ENCODE measurements at places on chromosomes 3 and 15. TPM values are rescaled to one million over a fixed set of nuclear protein-coding genes. Genes with fewer than 3 reads are reported as not detected.

The GOLGA8J gene
- 0.06 TPM for total RNA-seq

The TTLL3 gene
- 7.2 TPM for total RNA-seq

The PCYT1A gene
- total RNA-seq = 37.4 TPM

The LIPC gene
- 0.11 TPM for total RNA-seq

The CCNB2 gene
- total RNA-seq = 97.1 TPM

The ARPP21 gene
- 0.08 TPM for total RNA-seq

The HEG1 gene
- 7.5 TPM for total RNA-seq

The ZNF660 gene
- not detected for total RNA-seq

The FBXW12 gene
- not detected for total RNA-seq

The SH3GL3 gene
- total RNA-seq = 0.67 TPM

The CASR gene
- total RNA-seq = not detected

The SPINT1 gene
- 0.85 TPM for total RNA-seq

The ZNF774 gene
- 0.62 TPM for total RNA-seq

The HRH1 gene
- 8.0 TPM for total RNA-seq

The RASL12 gene
- total RNA-seq = 0.10 TPM

The ANKRD34C gene
- not detected for total RNA-seq

The ANKDD1A gene
- 1.8 TPM for total RNA-seq

The TXNRD3 gene
- total RNA-seq = 6.5 TPM

The COL8A1 gene
- not detected for total RNA-seq

The MYO5C gene
- total RNA-seq = 5.4 TPM

The TAMM41 gene
- 27.6 TPM for total RNA-seq

The PLSCR2 gene
- not detected for total RNA-seq

The ANKRD63 gene
- 0.54 TPM for total RNA-seq

The PATL2 gene
- 0.24 TPM for total RNA-seq

The CLDN18 gene
- not detected for total RNA-seq

The EXD1 gene
- total RNA-seq = not detected

The GOLGA8G gene
- total RNA-seq = not detected

The CLDN11 gene
- 0.20 TPM for total RNA-seq

The CPEB1 gene
- total RNA-seq = 2.9 TPM

The HES1 gene
- 11.4 TPM for total RNA-seq

The B3GALNT1 gene
- total RNA-seq = 0.10 TPM

The C2CD4B gene
- total RNA-seq = 0.07 TPM

The CPN2 gene
- total RNA-seq = not detected

The GABRR3 gene
- not detected for total RNA-seq

The RBM6 gene
- total RNA-seq = 32.9 TPM

The CKMT1B gene
- total RNA-seq = 3.8 TPM

The ANKUB1 gene
- total RNA-seq = 0.06 TPM

The GRK7 gene
- not detected for total RNA-seq

The ITGA11 gene
- 7.8 TPM for total RNA-seq

The ST3GAL6 gene
- 1.2 TPM for total RNA-seq

The REC114 gene
- not detected for total RNA-seq

The FNDC3B gene
- 27.0 TPM for total RNA-seq

The ZIC4 gene
- total RNA-seq = not detected

The SLC27A2 gene
- total RNA-seq = 35.5 TPM

The LYZL4 gene
- total RNA-seq = not detected

The SKOR1 gene
- total RNA-seq = 0.05 TPM

The TM6SF1 gene
- total RNA-seq = not detected

The EPHA6 gene
- total RNA-seq = not detected

The FEZF2 gene
- total RNA-seq = not detected

The SNTN gene
- total RNA-seq = not detected

The SPCS1 gene
- 167 TPM for total RNA-seq
